ENCODE measurements at places on chromosomes 4 and X.

DNA sequence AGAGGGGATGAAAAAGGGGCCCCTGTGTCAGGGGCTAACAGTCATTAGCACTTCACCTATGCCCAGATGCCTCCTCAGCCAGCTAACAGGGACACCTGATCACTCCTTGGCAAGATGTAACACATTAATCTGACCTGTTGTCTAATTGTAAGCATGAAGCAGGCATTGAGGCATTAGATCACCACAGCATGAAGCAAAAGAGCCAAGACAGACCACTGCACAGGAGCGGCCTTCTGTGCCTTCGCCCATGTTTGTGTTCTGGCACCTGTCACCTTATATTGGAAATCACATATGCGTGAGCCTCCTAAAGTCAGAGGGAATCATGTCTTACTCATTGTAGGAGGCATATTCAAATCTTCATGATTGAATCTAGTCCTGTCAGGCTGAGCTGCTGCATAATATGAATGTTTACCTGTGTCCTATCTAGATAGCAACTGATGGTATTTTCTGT lies 48.4 kb downstream of the PTTG2 start:
- DNase-seq = peak; percentile 29

- DNase-seq = peak; percentile 70
Observed at GRCh38 chrX:68196939-68197791, 236.1 kb downstream of the OPHN1 start.

DNA sequence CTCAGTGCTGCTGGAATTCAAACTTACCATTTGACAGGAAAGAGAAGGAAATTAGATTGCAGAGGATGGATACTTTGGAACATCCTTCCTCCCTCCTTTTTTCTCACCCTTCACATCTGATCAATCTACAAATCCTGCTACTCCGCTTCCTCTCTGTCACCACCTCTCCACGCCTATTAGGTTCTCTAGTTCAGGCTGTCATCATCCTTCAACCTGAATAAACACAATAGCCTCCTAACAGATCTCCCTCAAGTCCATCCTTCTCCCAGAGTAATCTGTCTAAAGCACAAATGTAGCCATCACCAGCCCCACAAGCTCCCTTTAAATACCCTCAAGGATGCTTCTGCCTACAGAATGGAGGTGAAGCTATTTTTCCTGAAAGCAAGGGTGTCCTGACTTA lies 20.0 kb upstream of the SLAIN2 start:
- no peak for DNase-seq

DNA sequence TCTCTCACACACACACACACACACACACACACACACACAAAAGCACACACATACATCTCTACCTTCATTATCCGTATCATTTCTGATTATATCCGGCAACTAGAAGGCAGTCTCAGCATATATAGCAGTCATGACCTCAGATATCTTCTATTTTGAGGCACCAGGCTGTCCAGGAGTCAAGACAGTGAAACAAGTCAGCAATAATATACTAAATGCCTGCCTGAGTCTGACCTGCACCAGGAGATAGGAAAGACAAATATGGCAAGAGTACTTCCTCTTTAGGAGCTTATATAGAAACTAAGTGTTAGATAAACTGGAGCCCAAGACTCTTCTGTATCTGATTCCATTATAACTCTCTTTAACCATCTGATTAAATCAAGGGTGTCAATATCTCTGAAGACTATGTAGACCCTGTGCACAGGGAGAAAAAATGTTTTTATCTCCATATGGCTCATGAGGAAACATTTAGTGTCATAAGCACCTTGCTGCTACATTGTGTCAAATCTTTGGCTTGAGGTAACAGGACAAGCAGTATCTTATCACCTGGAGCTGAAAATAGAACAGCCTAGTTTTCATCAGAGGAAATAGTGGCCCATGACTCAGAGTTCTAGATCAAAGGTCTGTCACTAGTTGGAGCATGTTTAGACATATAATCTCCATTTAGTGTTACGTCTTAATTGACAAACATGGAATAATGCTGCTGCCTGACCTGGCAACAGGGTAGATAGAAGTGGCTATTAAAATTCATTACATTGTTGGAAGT lies 27.0 kb upstream of the FAM47B start:
- peak; percentile 5 for DNase-seq

DNA sequence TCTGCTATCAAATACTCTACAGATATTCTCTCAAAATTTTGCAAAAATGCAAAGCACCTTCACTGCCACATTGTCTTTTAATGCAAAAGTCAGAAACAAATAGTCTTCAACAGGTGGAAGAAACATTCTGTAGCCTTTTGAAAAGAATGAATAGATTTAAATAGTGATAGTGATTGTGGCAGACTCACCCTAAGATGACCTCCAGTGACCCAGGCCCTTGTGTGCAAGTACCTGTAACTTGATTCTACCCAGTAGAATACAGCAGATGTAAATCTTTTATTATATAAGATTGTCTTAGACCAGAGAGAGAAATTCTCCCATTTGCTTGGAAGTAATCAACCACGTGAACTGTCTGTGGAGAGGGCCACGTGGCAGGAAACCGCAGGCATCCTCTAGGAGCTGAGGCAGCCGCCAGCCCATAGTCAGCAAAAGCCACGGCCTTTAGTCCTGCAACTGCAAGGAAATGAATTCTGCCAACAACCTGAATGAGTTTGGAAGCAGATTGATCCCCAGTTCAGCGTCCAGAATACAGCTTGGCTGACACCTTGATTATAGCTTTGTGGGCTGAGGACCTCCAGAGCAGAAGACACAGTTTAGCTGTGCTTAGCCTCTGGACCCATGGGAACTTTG lies 272.5 kb downstream of the ARHGAP10 start:
- peak; percentile 18 for DNase-seq

- no peak for DNase-seq
Observed at GRCh38 chrX:21438792-21439191, 64.6 kb downstream of the CNKSR2 start.

- DNase-seq = no peak
Observed at GRCh38 chrX:9683350-9683749, 82.3 kb downstream of the GPR143 start.

DNA sequence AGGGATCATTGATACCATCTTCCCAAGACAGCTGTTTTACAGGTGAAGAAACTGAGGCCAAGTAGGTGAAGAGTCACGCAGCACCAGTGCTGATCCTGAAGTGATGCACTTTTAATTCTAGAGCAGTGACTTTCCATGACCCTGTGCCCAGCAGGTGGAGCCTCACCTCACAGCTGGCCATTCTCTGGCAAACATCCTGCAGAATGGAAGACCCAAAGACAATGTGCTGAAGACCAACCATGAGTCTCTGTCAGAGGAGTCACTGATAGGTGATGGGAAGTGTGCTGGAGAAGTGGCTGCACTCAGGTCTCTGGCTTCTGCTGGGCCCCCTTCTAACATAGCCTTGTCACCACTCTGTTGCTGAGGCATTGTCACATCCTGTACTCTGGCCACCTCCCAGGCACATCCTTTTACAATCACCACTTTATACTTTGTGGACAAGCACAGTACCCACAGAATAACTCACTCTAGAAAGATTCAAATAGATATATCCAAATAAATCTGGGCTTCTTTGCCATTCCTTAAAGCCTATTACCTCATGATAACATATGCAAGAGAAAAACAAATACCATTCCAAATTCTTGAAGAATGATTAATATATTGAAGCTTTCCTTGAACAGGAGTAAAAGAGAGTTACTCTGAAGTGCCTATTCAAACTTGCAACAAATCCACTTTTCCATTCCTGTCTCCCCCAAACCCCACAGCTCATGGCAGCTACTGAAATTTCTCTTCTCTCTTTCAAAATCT lies 64.1 kb upstream of the SCOC start:
- peak; percentile 42 for DNase-seq

DNA sequence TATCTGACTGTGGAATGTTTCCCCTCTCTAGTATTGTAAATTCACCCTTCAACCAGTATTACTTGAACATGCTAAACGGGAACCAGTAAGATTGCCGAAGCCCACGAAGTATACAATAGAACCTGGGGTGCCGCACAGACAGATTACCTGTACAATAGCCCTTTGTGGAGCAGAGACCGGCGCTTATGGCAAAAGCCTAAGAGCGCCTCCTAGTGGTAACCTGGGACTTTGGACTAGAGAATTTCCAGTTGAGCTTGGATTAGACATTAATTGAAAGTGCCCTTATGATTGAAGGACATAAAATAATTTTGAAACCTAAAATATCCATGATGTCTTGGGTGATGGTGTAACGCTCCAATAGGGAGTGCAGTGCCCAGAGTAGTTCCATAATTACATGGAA lies 14.1 kb downstream of the ZNF157 start:
- peak; percentile 69 for DNase-seq

DNA sequence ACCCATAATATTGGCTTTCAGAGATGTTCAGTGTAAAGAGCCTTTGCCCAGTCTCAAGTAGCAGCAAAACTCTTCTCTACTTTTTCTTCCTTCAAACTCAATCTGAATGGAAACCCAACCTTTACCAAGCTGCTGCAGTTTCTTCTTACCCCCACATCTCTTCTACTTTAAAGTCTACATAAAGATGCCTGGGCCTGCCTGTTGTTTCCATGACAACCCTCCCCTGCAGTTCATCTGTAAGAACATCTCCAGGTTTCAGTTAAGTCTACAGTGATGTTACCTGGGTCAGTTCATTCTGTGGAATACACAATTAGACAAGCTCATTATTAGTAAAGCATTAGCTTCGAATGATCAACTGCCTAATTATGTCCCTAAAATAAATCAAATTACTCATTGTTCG lies 81.4 kb downstream of the SPANXN3 start:
- no peak for DNase-seq

DNA sequence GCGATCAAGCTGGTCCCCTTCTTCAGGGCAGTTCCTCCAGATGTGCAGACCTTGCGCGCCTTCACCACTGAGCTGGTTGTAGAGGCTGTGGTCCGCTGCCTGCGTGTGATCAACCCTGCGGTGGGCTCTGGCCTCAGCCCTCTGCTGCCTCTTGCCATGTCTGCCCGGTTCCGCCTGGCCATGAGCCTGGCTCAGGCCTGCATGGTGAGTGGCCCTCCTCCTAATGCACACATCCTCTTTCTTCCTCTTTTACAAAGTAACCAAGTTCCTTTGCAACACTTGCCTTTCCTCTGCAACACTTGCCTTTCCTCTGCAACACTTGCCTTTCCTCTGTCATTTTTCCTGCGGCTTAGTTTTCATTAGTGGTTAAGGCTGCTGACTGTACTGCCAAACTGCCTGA lies 1.8 kb downstream of the CCDC22 start:
- DNase-seq = no peak

GRCh38 chrX:133249266-133250058 lies 31.3 kb upstream of the TFDP3 start:
- DNase-seq = peak; percentile 15

DNA sequence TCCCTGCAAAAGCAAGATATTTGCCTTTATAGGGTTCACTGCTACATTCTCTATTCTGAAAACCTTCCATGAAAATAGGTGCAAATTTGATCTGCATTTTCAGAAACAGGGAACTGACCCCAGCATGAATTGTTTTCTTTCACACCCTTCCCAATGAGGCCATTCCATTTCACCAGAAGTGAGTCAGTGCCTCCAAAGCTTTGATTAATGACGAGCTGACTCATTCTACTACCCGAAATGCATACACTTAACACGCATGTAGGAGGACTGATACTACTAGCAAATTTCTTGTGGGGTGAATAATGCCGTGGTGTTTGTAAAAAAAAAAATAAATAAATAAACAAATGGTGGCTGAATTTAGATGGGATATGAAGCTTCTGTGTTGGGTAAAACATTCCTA lies 146.9 kb upstream of the FGF13 start:
- peak; percentile 60 for DNase-seq

DNA sequence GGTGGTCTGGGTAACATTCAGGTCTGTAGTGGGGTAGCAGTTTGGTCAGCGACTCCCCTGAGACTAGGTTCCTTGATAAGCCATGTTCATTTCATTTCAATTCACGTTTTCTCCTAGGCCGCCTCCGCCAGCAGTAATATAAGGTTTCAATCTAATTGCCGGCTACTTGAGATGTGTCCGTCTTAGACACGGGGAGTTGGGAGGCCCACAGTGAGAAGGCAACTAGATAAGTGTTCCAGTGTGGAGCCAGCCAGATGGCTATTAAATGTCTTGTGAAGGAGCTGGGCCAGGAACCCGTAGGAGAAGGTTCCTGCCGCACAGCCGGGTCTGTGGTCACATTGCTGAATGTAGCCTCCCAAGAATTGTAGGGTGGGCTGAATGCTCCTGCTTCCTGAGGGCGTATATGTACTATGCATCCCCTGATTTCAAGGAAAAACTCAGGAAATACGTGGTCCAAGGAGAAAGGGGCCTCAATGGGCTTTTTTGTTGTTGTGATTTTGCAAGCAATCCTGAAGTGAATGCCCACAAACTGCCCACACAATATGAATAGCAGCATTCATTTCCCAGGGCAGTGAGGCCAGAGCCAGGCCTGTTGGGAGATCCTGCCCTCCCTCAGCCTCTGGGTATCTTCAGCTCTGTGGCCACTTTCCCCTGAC lies 220.6 kb upstream of the RPL34 start:
- no peak for DNase-seq

DNA sequence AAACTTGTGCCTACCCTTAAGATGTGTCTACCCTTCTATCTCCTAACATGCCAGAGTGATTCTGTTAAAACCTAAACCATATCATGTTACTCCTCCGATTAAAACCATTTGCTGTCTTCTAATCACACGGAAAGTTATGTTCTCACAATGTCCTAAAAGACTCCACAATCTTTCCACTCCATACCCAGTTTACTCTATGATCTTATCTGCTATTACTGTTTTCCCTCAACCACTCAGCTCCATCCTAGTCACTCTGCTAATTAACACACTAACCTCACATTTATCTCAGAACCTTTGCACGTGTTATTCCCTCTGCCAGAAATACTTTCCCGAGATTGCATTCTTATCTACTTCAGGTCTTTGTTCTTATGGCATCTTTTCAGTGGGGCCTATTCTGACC lies 47.6 kb upstream of the UPRT start:
- DNase-seq = no peak

- DNase-seq = peak; percentile 84
Observed at GRCh38 chr4:175456131-175456530, 355.9 kb downstream of the GPM6A start.

DNA sequence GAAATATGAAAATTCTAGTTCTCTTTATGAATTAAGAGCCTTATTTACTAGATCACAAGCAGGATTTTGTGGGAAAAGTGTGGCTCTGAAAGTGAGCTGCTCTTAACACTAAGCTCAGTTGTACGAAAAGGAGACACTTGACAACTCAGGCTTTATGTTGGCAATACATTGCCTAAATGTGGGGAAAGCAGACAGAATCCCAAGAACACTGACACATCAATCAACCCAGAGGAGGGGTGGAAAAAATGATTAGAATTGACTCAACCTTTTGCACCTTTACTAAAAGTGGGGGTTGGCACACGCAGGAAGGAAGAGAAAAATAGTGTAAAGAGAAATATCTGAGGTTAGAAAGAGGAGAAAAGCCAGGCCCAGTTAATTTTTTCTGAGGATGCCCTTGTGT lies 61.6 kb downstream of the CHST7 start:
- DNase-seq = no peak

GRCh38 chr4:14559646-14560045 lies 442.6 kb upstream of the CPEB2 start:
- no peak for DNase-seq

All from kidney tubule cell (primary cell).